ENCODE measurements at places on chromosomes 16 and 17.

DNA sequence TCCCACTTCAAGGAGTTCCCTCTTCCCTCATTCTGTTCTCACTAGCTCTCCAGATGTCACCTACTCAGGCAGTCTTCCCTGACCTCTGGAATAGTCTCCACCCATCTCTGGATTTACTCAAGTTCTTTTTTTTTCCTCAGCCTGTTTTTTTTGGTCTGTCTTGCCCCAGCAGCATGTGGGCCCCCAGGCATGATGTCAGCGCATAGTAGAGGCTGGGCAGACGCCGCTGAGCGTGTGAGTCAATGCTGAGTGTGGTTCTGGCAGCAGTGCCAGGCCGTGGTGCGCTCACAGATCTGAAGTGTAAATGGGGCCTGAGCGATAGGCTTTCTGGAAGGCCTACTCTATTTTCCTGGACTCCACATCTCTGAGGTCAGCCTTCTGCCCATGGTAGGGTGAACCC is 2.7 kb upstream of the KCNJ18 start:
- peak; percentile 93 for DNase-seq

GRCh38 chr17:6170349-6170748 is 100.2 kb downstream of the WSCD1 start:
- DNase-seq = no peak

DNA sequence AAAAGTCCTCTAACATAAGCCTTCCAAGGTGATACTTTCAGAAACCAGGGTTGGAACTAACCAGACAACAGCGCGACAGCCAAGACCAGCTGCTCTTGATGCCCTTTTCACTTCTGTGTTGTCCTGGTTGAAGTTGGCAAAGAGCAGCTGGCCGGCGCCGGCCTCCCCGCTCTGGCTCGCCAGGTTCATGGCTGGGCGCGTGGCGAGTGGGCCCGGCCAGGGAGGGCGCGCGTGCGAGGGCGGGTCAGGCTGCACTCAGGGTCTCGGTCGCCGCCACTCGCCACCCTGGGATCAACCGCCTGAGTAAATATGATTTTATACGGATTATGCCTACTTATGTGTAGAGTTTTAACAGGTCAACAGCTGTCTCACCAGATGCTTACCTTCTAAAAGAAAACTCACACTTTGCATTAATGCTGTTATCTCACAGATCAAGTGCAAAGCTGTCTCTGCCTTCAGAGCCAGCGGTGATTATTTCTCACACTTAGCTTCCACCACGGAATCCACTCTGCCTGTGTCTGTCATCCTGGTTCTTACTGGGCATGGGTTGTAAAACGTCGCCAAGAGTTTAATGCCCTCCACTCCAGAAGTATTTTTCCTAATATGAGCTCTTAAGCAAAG is 13.5 kb downstream of the KCTD2 start:
- DNase-seq = no peak

GRCh38 chr17:65156185-65156834 is 19.1 kb downstream of the RGS9 start:
- no peak for DNase-seq

DNA sequence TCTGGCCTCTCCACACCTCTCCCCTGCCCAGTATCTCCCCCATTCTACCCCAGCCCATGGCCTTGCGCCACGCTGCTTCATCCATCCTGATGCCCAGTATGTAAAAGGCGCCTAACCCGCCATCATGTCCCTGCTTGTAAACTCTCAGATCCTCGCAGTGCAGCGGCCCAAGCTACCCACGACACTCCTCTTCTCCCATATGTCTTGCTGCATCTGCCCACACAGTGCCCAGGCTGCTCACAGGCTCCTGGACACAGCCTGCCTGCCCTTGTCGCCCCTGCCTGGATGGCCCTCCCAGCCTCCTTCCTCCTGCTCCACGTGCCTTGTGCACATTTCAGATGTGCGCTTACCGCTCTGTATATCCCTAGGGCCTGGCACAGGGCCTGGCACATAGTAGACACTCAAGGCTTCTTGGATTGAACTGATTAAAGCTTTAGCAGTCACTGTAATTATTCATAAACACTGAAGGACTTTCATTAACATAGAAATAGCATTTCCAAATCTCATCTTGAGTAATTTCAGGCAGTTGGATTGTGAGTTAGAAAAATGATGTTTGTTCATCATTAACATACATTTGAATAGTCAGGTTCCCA is 129.1 kb downstream of the CLEC16A start:
- DNase-seq = no peak

GRCh38 chr16:75443298-75443697 is 10.0 kb upstream of the CFDP1 start:
- no peak for DNase-seq

GRCh38 chr17:29958947-29959657 is 17.7 kb downstream of the EFCAB5 start:
- no peak for DNase-seq

DNA sequence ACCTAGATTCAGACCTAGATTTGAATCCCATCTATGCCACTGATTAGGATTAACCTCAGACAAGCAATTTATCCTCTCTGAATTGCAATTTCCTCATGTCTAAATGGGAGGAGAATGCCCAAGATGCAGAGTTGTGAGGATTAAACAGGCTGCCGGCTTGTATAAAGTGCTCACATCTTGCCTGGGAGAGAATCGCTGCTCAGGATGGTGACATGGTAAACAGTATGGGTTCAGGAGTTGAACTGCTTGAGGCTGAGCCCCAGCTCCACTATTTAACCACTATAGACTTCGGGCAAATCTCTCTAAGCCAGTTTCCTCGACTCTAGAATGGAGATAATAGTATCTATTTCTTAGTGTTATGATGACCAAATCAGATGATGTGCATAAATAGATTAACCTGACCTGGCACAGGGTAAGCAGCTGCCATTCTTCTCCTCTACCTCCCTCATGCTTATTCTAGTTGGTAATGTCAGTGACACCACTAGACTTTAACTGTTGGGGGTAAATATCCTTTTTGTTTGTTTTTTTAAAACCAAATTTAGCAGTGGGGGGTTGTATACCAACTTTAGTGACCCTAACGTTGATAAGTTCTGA is 732 bp upstream of the RPL27 start:
- DNase-seq = peak; percentile 19

DNA sequence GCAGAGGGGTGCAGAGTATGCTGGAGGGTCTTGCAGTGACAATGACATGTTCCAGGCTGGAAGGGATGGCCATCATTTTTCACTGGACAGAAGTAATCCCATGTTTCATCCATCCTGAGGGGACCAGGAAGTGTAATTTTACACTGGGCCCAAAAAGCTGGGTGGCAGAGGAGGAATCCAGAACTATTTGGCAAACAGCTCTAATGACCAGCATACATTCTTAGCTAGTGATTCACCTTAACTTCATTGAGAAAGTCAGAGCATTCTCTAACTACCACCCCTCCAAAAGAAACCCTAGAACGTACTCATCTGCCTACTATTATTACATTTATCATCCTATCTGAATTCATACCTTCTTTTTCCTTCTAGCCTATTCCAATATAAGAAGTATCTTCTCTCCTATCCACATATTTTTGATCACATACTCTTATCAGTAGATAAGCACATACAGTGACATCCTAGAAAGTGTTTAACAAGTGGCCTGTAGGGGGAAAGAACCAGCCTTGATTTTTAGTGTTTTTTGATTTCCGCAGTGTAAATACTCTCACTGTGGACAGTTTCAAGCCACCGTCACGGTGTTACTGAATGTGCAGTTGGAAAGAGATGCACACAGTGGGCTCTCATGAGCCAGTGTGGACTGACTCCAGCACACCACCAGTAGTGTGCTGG is 118.1 kb downstream of the FTO start:
- peak; percentile 83 for DNase-seq

DNA sequence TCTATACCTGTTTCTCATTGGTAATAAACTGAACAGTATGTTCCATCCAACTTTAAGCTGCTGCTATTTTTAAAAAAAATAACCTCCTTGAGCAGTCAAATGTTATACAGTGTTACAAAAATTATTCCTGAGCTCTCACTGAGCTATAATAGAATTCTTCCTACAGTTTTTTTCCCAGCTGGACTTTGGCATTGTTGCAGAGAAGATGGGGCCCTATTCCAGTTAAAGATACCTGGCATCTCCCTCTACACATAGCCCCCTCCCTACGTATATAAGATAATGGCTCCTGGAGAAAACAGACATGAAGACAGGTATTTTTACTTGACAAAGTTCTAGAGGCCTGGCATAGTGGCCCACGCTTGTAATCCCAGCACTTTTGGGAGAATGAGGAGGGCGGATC is 1.6 kb upstream of the COX6A2 start:
- DNase-seq = no peak

DNA sequence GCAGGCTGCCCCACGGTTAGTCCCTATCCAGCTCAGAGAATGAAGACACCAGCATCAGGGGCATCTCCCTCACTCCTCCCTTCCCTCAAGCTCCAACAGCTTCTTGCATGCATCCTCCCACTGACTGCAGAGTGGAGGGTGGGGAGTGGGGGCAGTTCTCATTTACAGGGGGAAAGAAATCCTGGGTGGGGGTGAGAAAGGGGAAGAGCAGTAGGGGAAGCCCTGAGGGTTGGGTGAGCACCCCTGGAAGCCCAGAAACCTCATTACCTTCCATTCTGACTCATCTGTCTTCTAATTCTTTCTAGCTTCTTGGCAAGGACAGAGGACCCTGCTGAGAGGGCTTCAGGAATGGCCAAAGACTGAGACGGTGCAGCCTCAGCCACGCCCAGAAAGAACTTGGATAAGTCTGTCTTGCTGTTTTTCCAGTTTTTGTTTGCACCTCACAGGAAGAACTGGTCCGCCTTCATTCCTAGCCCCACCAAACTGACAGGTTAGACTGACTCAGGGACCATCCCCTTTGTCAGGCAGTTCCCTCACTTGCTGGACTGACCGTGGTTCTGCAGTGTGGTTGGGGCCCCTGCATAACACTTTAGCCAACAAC is 52.5 kb upstream of the WSB1 start:
- no peak for DNase-seq

GRCh38 chr16:53611179-53611696 is 92.4 kb downstream of the RPGRIP1L start:
- no peak for DNase-seq

DNA sequence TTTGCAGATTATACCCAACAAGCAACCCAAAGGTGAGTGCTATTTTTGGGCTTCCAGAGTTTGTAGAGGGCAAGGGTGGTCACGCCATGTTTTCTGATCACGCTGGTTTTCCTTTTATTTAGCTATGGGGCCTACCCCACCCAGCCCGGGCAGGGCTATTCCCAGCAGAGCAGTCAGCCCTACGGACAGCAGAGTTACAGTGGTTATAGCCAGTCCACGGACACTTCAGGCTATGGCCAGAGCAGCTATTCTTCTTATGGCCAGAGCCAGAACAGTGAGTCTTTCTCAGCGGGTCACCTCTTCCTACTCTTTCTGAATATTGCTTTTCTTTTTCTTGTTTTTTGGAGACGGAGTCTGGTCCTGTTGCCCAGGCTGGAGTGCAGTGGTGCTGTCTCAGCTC is 2.5 kb downstream of the FUS start:
- DNase-seq = no peak

DNA sequence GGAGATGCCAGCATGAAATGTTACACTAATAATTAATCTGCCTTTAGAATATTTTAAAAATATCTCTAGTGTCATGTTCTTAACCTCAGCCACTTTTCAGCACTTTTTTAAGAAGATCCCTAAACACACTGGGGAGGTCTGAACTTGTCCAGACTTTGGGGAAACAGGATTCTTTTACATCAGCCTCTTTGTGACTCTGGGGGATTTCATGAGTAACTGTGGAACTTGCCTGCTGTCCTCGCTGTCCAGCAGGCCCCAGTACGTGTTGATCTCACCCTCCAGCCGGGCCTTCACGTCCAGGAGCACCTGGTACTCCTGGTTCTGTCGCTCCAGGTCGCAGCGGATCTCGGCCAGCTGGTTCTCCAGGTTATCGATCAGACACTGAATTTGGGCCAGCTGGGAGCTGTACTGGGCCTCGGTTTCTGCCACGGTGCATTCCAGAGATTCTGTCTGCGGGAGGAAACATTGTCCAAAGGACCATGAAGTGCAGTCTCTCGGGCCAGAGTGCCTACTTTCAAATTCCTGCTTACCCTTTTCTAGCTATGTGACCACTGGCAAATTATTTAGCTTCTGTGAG is 5.5 kb downstream of the KRT40 start:
- no peak for DNase-seq

- DNase-seq = no peak
Observed at GRCh38 chr17:14396547-14396946, 95.7 kb downstream of the HS3ST3B1 start.

DNA sequence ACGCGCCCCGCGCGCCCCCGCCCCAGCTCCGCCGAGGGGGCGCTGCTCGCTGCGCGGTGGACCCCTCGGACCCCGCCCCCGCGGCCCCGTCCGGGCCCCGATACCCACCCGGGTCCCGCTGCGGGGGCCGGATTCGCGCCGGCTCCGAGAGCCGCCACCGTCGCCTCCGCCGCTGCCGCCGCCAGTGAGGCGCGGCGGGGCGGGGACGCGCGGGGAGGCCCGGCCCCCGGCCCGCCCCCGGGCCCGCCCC is at the start of gene TBC1D16:
TSS of gene TBC1D16 (minus strand) at position 186 of the 250 bp plus-strand sequence. CDS start 22,325 bp downstream, outside the sequence.
- DNase-seq = no peak

DNA sequence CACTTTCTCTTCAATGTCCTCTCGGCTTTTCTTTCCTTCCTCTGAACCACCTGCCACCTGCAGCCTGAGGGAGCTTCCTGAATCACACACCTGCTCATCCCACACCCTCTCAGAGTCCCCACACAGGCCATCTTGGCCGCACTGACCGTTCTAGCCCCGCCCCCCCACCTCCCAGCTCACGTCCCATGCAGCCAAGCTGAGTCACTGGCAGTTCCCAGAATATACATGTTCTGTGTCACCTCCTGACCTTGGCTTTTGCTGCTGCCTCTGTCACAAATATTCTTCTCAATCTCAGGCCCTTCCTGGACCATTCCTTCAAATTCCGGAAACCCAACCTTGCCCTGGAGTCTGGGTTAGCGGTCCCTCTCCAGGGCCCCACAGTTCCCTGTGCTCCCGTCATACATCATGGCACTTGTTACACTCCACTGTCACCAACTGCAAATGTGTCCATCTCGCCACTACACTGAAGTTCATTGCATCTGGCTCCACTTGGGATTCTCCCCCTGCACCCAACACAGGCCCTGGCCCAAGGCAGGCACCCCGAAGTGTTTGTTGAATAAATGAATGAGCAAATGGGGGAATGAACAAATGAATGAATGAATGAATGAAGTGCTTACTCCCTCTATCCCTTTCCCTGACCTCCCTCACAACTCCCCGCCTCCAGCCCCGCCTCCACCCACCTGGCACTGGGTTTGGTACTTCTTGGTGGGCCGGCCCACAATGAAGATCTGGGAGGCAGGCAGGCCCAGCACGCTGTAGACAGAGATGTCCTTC is 12.8 kb downstream of the PIMREG start:
- peak; percentile 62 for DNase-seq

DNA sequence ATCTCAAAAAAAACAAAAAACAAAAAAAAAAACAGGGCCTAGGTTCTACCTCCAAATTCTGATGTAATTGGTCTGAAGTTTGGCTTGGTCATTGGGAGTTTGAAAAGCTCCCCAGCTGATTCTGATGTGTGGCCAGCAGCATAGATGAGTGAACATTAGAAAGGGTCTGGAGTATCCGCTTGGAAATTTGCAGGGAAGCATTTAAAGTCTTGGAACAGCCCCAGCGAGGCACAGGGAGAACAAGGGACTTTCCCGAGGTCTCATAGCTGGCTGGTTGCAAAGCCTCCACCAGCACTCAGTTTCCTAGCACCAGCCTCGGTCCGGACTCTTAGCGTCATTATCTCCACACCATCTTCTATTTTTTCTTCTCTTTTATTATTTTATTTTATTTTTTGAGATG is 70.8 kb downstream of the RAB11FIP4 start:
- no peak for DNase-seq
